ENCODE measurements at places on chromosomes 1 and 21. TPM values are rescaled to one million over a fixed set of nuclear protein-coding genes. Genes with fewer than 3 reads are reported as not detected.

DNA sequence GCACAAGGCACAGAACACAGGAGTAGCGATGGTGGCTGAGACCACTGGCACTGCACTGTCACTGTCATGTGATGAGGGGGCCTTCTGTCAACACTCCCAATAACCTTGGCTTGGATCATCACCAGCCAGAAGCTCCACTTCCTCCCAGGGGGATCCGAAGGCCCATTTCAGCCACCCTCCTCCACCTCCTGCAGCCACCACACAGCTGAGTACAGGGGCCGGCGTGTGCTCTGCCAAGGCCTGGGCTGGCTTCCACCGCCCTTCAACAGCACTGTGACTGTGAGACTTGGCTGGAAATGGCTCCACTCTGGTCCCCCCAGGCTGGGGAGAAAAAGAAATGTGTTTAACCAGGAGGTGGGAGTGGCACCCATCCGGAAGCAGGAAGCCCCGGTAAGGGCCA, 9.9 kb upstream of the NADK start:
- H3K36me3 ChIP-seq = peaks cover 40% of the 10 kb centered on the region
- no peak overlapping the region for H3K27ac ChIP-seq
- no peak for DNase-seq
- H3K4me3 ChIP-seq = no peak overlapping the region
- no peaks in the 10 kb centered on the region for H3K27me3 ChIP-seq

DNA sequence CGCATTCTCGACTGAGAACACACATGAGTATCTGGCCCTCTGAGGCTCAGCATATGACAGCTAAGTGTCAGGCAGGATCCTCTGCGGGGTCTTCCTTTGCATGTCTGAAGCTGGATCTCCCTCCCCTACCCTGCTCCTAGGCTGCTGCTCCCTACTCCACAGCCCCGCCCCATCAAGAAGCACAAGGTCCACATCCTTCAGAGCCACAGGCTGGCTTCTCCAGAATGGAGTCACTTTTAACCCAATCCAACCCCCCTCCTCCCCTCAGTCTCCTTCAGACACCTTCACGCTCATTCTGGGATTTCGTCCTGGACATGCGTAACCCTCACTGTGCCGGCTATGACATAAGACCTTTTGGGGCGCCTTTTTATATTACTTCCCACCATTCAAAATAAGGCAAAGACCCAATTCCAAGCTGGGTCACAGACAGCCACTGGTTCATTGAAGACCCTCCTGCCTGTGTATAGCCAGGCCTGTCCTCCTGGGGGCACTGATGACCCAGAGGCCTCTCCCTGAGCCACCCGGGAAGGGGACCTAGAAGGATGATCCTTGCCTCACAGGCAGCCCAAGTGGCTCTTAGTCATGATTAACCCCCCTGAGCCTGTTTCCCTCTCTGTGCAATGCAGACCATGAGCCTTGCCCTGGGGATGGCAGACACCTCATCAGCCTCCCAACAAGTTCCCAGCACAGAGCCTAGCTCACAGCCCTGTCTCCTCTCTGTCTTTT, 4.7 kb downstream of the ADGRB2 start:
- H3K27me3 ChIP-seq = no peaks in the 10 kb centered on the region
- H3K36me3 ChIP-seq = no peaks in the 10 kb centered on the region
- no peak for DNase-seq
- peaks cover 31% of the 10 kb centered on the region for H3K4me1 ChIP-seq
- H3K4me3 ChIP-seq = no peak overlapping the region
- no peak overlapping the region for H3K27ac ChIP-seq

DNA sequence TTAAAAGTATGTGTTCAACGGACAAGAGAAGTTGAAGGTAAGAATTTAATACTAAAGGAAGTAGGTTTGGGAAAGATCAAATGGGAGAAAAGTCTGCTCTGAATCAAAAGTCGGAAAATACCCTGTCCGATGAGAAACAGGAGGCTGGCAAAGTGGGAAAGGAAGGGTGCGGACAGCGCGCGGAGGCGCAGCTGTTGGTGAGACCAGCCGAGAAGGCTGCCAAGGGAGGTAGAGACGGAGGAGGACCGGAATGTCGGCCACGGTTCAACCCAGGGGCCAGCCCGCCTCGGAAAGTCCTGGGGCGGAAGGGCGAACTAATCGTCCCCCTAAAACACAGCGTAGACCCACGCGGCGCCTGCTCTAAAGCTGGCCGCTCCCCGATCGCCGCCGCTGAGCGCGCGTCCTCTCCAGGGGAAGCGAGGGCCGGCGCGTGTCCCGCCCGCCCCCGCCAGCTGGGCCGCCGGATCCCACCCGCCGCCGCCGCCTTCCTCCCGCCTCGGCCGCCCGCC, 639 bp upstream of the SPATA1 start:
- DNase-seq = no peak
- peak overlapping the region; percentile 74 for H3K27ac ChIP-seq
- peaks cover 12% of the 10 kb centered on the region for H3K36me3 ChIP-seq

GRCh38 chr1:196442366-196442765, 165.9 kb downstream of the KCNT2 start:
- no peaks in the 10 kb centered on the region for H3K4me1 ChIP-seq
- no peaks in the 10 kb centered on the region for H3K27me3 ChIP-seq
- no peak overlapping the region for H3K27ac ChIP-seq
- H3K36me3 ChIP-seq = no peaks in the 10 kb centered on the region

Gene TFF2
- not detected for total RNA-seq

Data from Karpas-422 (cell line).